ENCODE measurements at places on chromosomes 5 and 9.

GRCh38 chr5:140011297-140011802 is 31.7 kb downstream of the NRG2 start:
- DNase-seq: no peak

- DNase-seq: no peak
Observed at GRCh38 chr9:128104171-128104618, 23.3 kb downstream of the PTGES2 start.

GRCh38 chr5:73067213-73067612 is 53.2 kb upstream of the TMEM171 start:
- DNase-seq: no peak

DNA sequence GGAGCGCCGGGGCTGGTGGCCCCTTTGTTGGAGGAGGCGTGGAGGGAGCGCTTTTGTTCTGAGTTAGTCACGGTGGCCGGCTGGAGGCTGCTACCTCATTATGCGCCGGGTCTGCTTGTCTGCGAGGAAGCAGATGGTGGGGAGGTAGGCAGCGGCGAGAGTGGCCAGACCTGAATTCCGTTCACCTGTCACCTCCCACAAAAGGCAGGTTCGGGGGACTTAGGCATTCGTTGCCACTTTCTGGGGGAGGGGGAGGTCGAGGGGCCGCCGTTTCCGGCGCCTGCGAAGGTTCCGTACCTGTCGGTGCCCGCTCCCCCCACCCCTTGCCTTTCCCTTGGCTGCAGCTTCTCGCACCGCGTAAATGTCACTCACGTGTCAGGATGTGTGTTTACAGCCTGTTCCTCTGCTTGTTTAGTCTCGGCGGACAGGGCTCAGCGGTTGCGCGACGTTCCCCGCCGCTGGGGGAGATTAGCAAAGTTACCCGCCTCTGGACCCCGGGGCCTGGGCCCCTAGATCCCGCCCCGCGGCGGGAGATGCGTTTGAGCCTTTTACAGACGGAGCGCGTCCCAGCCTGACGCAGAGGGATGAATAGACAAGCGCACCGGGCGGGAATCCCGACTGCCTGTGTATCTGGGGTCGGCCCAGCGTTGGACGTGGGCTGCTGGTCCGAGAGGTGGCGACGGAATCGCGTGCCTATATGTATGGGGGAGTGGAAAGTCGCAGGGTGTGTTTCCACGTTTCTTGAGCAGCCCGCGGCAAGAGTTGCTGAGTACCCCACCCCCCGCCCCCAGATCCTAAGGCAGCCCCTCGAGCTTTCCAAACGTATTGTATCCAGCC is 2.7 kb upstream of the LHX2 start:
- DNase-seq: no peak

GRCh38 chr9:6305954-6306563 is 22.1 kb upstream of the TPD52L3 start:
- DNase-seq: peak; percentile 51

DNA sequence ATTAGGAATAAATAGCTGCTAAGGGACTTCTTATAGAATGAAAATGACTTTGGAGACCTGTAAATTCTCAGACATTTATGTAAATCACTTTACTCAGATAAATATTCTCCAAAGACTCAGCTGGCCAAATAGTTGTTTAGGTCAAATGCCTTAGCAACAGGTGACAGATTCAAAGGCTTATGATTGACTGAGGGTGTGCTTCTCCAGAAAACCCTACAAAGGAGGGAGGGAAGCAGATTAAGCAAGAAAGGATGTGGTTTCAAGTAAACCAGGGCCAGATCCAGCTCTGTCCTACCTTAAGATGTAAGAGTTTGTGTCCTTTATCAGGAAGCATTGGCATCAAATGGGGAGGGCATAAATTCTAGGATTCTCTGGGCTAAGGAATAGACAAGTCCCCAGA is 433.0 kb downstream of the TLE1 start:
- no peak for DNase-seq

DNA sequence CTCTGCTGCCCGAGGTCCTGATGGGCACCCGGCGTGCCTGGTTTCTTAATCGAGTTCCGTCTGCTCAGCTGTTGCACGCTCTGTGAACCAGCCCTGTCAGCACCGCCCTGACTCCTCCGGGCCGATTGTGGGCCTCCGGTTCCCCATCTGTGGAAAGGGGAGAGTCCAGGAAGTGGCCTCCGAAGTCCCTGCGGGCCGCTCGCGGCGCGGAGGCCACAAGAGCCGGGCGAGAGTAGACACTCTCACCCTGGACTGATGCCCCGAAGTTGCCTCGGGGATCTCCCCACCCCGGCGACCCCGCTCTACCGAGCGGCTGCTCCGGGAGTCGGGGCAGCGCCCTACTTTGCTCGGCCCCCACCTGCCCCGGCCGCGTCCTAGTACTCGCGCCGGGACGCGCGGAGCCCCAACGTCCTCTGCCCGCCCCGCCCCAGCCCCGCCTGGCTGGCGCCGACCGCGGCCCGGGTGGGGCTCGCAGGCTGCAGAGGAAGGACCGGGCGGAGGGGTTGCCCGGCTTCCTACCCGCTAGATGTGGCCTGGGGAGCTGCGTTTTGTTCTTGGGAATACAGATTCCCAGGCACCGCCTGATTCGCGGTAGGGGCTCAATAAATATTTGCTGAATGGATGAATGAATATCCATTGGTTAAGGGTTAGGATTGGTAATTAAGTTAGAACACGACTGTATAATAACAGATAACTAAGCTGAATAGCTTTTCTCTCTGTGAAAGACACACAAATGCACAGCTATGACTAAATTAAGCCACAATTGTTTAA is 935 bp upstream of the ZNF367 start:
- peak; percentile 71 for DNase-seq

GRCh38 chr5:153718713-153719112 is 228.2 kb downstream of the GRIA1 start:
- no peak for DNase-seq

GRCh38 chr5:170100066-170100943 is 5.4 kb upstream of the FOXI1 start:
- DNase-seq: peak; percentile 30

GRCh38 chr9:5111696-5112095 is 73.7 kb downstream of the INSL6 start:
- DNase-seq: no peak

- no peak for DNase-seq
Observed at GRCh38 chr5:170818232-170818631, 34.7 kb downstream of the GABRP start.

DNA sequence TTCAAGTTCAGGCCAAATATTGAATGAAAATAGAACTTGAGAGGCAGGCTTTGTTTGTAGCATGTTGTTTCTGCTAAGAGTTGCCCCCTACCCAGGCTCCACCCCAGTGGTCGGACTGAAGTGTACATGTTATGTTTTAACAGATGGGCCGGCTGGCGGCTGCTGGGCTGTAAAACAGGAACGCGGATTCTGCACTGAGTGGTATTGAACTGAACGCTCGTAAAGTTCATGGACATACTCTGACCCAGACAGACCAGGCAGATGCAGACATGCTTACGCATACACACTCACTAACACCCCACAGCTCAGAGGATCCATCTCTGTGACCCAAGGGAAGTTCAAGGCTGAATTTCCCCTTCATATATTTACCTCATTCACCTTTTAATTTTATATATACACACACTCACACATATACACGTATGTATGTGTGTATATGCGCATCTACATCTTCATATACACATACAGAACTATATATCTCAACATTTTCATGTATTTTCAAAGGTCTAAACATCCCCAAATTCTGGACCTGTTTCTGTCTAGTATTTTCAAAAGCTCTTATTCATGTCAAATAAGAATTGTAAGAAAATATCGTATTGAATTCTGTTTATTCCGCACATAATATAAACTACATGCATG is 1.4 kb downstream of the MARCHF3 start:
- DNase-seq: no peak

DNA sequence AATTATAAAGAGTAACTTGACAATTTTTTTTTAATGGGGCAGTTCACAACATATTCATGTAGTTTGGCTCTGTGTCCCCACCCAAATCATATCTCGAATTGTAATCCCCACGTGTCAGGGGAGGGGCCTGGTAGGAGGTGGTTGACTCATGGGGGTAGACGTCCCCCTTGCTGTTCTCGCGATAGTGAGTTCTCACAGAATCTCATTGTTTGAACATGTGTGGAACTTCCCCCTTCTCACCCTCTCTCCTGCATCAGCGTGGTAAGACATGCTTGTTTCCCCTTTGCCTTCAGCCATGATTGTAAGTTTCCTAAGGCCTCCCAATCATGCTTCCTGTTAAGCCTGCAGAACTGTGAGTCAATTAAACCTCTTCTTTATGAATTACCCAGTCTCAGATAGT is 40.7 kb downstream of the FBXW11 start:
- no peak for DNase-seq

- DNase-seq: no peak
Observed at GRCh38 chr9:130137081-130137640, 35.0 kb upstream of the NCS1 start.

- DNase-seq: no peak
Observed at GRCh38 chr5:199950-200645, 8.8 kb downstream of the LRRC14B start.

DNA sequence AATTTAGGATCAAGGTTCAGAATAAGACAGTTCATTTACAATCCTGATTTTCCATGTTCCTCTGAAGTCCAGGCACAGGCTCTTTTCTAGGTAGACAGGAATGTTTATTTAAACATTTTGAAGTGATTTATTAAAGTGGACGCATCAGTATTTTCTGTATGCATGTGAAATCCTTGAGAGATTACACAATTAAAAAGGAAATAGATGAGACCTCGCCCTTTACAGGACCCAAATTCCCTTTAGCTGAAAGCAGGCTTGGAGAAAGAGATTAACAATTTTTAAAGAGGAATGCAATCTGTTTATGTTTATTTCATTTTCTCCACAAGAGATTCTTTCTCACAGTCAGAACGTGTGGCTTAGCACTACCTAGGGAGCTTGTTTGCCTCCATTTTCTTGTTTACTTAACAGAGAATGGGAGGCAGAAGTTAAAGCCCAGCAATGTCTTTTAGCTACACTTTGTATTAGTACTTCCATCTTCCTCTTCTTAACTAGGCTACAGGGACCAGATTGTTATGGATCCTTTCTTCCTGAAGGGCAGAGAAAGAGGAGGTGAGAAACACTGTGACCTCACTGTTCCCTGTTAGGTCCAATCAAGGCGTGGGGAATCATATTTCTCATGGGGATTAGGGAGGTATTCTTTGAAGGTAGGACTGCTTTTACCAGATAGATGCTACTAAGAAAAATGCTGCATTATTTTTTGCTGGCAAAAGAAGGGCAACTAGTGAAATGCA is 416.0 kb downstream of the SH3GL2 start:
- DNase-seq: no peak

GRCh38 chr9:112447283-112447761 is 39.3 kb upstream of the KIAA1958 start:
- DNase-seq: no peak

- no peak for DNase-seq
Observed at GRCh38 chr5:157544623-157544989, 31.0 kb downstream of the ADAM19 start.

- DNase-seq: no peak
Observed at GRCh38 chr9:131879181-131879910, 139.5 kb upstream of the RAPGEF1 start.

DNA sequence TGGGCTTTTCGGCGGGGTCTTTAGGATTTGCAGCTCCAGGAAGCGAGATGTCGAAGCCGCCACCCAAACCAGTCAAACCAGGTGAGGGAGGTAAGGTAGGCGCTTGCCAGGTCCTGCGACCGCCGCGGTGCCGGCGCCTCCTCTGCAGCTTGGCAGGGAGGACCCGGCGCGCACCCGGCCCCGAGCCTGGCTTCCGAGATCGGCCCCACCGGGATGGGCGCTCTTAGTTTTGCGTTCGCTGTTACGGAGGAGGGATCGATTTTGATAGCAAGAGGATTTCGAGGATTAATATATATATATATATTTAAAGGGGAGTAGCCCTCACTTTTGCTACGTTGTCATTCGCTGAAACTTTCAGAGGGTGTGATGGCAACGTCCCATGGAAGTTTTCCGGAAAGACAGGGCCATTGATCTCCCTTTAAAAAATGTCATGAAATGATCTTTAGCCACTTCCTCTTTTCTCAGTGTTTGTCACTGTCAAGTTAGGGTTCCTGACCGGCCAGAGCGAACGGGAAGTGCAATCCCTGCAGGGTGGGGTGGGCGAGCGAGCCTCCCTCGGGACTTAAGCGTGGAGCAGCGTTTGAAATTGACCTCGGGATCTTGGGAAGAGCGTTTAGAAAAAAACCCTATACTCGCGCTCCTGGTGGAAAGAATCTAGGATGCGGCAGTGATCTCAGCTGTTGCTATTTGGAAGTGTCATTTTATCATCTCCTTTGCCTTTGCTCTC is 495 bp downstream of the OSTF1 start:
- DNase-seq: peak; percentile 43

- DNase-seq: no peak
Observed at GRCh38 chr9:109556061-109556460, 58.0 kb upstream of the PTPN3 start.

DNA sequence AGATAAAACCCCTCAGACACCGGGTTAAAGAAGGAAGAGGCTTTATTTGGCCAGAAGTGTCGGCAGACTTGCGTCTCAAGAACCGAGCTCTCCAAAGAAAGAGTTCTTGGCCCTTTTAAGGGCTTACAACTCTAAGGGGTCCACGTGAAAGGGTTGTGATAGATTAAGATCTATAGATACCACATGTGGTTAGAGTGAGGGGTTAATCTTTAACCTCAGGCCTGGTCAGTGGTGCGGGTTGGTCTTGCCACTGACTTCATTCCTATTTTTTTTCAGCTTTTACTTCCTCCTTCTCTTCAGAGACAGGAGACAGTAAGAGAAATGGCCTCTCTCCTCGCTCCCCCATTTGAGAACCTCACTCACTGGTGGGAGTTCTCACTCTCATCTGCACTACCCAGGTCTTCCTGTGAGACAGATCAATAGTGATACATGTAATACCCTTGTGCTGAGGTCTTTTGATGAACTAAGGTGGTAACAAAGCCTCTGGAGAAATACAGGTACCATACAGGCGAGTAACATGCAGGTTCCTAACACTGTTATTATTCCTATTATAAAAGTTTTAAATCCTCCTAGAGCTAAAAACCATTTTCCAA is 52.4 kb upstream of the COX7C start:
- no peak for DNase-seq

GRCh38 chr5:74648835-74649293 is 8.3 kb upstream of the ENC1 start:
- peak; percentile 43 for DNase-seq

DNA sequence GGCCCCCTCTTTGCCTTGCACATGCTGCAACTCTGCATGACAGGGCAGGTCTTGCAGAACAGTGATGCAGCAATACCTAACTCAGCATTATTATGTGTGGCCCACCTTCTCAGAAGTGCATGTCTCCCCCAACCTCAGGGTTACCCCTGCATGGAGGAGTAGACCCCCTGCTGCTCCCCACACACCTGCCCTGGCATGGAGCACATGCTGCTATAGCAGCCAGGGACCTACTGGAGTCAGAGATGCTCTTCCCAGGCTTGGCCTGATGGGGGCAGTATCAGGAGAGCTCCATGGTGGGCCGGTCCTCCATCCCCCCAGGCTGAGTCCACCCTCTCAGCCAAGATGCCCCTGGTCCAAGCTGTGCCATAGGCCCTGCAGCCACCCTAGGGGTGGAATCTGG is 13.2 kb upstream of the BOD1 start:
- DNase-seq: peak; percentile 2

Data from NCI-H1930 (cell line).